Erythroblast (primary cell): ENCODE measurements at places on chromosomes 5 and 9.

DNA sequence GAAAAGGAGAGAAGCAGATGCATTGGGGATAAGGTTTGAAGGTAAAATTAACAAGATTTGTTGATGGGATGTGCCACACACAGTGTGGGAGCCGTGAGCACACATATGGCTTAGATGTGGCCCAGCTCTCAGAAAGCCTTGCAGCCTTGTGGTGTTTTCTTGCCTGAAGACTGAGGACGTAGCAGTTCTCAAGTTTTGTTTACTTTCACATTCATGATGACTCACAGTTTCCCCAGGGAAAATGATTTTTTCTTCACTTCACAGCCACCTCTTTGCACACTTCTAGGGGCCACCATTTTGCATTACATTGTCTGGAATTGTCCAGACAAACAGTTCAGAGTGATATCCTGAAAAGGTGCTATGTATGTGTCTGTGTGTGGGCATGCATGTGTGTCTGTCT, 126.2 kb downstream of the BASP1 start:
- DNase-seq, result no peak

GRCh38 chr5:169696621-169697510, 59.8 kb downstream of the DOCK2 start:
- DNase-seq, result no peak

DNA sequence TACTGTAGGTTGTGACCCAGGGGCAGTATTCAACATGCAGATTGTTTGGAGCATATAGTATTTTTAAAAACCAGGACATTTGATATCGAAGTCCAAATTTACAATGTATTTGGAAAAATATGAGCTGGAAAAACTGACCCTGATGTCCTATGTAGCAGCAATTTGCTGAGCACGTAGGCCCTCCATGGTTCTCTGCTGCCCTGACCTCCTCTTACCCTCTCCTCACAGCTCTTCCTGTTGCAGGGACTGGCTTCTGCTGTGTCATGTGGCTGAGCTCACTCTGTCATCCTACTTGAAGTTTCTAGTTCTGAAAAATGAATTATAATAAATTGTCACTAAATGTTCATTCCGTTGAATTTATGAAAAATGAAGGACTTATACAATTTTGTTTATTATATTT, 4.1 kb upstream of the ASPN start:
- DNase-seq, result no peak

GRCh38 chr5:13249854-13250253, 694.6 kb downstream of the DNAH5 start:
- no peak for DNase-seq

- DNase-seq, result no peak
Observed at GRCh38 chr5:76269932-76270610, 133.0 kb upstream of the IQGAP2 start.

- DNase-seq, result no peak
Observed at GRCh38 chr5:17012289-17012688, 76.2 kb upstream of the MYO10 start.

DNA sequence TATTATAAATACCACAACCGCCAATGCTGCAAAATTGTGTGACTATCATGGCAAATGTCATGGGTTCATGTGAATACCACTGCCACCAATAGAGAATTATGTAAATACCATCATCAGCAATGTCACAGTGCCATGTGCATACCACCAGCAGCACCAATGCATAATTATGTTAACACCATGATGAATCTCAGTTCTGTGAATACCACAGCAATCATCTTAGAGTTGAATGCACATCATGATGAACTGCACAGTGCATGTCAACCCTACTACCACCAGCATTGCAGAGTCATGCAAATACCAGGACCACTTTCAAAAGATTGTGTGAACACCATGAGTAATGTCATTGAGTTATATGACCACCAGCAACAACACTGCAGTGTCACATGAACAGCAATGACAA, 63.2 kb downstream of the SHC3 start:
- no peak for DNase-seq

DNA sequence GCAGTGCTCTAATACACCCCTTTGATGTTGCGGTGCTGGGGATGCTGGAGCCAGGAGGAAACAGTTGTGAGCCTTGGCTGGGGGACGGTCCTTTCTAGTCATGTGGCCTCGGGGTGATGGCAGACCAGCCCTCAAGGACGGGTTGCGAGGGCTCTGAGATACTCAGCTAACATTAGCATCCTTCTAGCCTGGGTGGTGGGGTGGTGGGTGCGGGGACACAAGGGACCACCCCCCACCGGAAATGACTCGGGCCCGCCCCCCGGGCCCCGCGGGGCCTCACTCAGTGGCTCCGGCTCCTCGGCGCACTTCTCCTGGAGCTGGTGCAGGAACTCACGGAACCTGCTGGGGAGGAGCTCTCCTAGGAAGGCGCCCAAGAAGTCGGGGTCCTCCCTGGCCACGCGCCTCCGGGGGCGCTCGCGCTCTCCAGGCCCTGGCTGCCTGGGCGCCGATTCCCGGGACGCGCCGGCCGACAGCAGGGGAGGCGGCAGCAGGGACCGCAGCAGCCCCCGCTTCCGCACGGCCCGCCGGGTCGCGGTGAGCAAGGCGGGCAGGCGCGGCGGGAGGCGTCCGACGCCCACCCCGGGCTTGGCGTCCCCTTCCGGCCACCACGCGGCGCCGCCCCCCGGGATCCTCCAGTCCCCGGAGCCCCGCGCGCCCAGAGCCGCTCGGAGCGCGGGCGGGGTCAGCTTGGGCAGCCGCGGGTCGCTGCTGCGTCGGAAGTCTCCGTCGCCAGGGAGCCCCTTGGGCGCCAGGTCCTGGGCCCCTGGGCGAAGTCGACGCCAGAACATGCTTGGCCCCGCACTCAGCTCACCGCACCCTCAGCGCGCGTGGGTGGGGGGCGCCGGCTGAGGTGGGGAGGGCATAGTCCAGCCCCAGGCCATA, 873 bp downstream of the C9orf50 start:
- peak; percentile 24 for DNase-seq

DNA sequence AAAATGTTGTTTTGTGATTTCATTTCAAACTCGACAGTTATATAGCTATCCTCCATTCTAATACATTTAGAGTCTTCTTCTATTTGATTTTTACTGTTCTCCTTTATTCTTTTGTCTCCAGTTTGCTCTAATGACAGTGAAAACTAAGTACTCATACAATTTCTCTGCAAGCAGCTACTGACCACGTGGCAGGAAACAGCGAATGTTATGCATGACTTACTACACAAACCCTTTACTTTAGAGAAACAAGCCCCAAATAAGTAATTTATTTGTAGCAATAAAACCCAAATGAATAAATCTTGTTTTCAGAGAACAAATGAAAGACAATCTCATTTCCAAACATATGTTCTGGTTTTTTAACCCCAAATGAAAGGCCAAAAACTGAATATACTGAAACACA, 41.9 kb downstream of the CDH6 start:
- DNase-seq, result no peak

DNA sequence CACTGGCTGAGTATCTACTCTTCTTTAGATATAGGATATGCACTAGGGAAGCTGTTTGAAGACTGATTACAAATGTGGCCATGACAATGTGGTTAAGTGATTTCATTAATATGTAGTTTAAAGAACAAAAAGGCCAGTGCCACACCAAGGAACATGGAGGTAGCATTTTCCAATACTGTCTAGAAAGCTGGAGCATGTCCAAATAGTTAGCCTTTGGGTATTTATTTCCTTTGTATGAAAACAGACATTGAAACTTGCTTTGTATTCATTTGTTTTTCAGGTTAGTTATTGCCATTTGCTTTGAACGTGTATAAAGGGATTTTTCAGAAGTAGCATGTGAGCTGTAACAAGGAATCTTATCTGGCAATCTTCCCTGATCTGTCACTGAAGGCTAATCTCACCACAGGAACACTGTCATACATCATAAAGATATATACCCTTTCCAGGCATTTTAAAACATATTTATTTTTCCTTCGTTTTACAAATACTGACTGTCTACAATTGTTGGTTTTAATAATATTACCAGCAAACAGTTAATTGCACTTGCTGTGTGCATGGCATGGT, 93.4 kb downstream of the PLPPR1 start:
- no peak for DNase-seq

GRCh38 chr9:80873861-80874260, 815.5 kb downstream of the TLE1 start:
- DNase-seq, result no peak

GRCh38 chr5:164652276-164652660, 1146.8 kb downstream of the MAT2B start:
- DNase-seq, result no peak

GRCh38 chr9:26675035-26675434, 217.6 kb downstream of the CAAP1 start:
- no peak for DNase-seq

GRCh38 chr9:99809586-99810319, 11.9 kb upstream of the NR4A3 start:
- DNase-seq, result peak; percentile 4

- DNase-seq, result no peak
Observed at GRCh38 chr9:100170085-100170484, 71.0 kb downstream of the INVS start.

DNA sequence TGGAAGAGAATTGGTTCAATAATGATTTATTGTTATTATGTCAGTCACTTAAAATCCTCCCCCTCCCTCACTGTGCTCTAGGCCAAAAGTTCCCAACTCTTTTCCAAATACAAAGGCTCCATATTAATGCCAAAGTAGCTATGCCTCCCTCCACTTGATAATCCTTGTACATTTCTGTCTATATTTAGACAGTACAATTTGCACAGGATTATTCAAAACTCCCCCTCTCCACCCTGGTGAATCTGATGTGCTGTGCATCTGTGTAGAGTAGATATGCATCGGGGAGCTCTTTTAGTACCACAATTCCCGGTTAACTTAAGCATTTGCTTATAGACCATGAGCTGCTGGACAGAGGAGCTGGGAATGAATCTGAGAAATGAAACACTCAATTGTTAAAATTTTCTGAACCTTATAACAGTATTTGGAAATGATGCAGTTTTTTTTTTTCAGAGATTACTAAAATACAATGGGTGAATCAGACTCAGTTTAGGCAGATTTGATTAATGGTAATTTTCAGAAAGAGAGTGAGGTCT, 27.6 kb downstream of the GLRA1 start:
- DNase-seq, result no peak

GRCh38 chr9:128180447-128180846, 10.9 kb downstream of the CIZ1 start:
- DNase-seq, result no peak

- no peak for DNase-seq
Observed at GRCh38 chr9:115939065-115939765, 214.4 kb upstream of the PAPPA start.

- no peak for DNase-seq
Observed at GRCh38 chr9:13113751-13114150, 165.7 kb downstream of the MPDZ start.

GRCh38 chr9:129469188-129469987, 151.5 kb downstream of the C9orf50 start:
- DNase-seq, result no peak

DNA sequence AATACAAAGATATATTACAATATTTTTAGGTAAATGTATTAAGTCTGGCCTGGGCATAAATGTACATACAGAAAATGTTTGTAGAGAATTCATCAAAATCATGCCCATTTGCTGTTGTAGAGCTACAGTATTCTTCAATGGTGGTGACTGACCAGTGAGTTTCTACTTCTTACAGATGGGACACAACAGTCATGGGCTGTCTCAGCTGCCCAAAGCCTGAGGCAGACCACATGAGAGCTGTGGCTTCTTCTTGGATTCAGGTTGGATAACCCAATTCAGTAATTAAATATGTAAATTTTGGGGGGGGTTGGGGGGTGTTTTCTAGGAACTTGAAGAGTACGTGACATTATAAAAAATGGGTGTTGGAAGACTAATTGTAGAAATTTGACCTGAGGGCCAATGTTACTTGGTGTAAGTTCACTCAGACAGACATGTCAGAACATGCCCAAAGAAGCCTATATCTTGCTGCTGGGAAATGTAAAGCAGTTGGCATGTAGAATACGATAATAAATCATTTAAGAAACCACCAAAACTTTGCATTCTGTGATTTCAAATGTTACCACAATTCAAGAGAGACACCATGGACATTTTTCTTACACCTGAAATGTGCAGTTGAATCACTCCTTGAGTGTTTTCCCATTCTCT, 17.9 kb downstream of the STARD4 start:
- DNase-seq, result peak; percentile 43

GRCh38 chr5:75568202-75568601, 43.1 kb upstream of the ANKDD1B start:
- DNase-seq, result no peak

GRCh38 chr5:54669845-54670244, 152.3 kb downstream of the SNX18 start:
- DNase-seq, result no peak

DNA sequence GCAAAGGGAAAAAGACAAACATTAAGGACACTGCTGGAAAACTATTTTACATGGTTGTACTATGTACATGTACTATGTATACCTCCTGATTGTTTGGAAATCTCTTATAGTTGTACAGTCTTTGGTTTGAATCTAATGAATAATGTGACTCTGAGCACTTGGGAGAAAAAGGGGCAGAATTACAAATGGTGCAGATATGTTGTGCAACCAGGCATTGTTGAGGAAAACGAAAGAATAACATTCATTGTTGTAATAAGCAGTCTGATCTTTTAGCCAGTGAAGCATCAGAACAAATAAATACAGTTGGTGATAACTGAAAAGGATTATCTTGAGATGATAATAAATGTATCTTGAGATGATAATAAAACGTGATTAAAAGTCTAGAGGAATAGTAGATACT, 87.2 kb downstream of the CSNK1G3 start:
- DNase-seq, result no peak

- no peak for DNase-seq
Observed at GRCh38 chr9:129012893-129013448, 15.2 kb downstream of the SH3GLB2 start.

DNA sequence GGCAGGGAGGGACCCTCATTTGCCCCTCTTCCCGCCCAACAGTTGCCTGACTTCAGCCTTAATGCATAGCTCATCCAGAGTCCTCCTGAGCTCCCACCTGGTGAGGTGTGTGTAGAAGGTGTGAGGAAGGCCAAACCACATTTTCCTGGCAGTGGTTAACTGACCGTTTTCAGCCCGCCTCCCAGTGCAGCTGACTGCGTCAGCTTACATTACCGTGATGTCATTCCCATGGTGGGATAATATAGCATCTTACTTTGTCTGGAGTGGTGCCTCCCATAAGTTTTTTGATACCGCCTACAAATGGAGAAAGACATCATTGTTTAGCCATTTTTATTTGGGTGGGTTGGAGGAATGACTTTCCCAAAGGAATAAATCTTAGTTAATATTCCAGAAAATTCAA, 151.9 kb downstream of the C9orf152 start:
- no peak for DNase-seq

GRCh38 chr5:16886793-16887345, 49.2 kb downstream of the MYO10 start:
- no peak for DNase-seq

DNA sequence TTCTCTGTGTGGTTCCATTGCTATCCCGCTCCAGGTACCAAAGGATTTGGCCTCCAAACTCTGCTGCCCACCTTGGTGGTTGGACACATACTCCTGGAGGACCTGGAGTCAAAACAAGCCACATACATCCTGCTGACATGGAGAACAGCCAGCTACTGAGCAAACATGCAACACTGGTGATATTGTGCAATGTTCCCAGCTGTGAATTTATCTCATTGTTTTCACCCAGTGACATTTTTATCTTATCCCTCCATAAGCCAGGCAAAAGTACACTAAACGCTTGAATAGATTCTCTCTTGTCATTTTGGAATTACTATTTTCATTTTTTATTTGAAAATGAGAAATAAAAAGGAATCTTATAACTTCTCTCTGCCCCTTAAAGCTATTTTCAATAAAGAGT, 11.1 kb upstream of the CTSL start:
- DNase-seq, result peak; percentile 92
